ENCODE measurements at places on chromosomes 3 and 15.

- H3K36me3 ChIP-seq: peaks cover 16% of the 10 kb centered on the region
- peak; percentile 9 for DNase-seq
- peaks cover 7% of the 10 kb centered on the region for H3K4me1 ChIP-seq
- H3K27ac ChIP-seq: no peak overlapping the region
These were observed 5.5 kb upstream of the GP5 start for GRCh38 chr3:194404365-194405140.

- no peak for DNase-seq
- H3K36me3 ChIP-seq: no peaks in the 10 kb centered on the region
- H3K4me3 ChIP-seq: no peak overlapping the region
- no peaks in the 10 kb centered on the region for H3K4me1 ChIP-seq
These were observed 219.5 kb downstream of the PLCH1 start for GRCh38 chr3:155525324-155525833.

DNA sequence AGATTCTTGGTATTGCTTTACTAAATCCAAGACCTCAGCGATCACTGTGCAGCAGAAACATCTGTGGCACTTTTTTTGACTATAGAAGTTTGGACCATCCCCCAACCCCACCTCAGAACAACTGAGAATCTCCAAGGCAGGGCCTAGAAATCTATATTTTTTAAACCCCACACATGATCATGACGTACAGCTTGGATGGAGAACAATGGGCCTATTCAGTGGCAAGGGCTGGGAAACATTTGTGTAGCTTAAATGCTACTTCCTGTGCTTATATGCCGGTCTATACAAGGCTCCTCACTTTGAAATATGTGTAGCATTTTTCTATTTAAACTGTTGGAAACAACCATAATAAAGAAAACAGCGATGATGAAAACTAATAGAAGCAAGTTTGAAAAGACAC lies 55.1 kb upstream of the SPRED1 start:
- no peak overlapping the region for H3K27ac ChIP-seq
- no peaks in the 10 kb centered on the region for H3K36me3 ChIP-seq
- no peak for DNase-seq
- no peak overlapping the region for H3K4me3 ChIP-seq

GRCh38 chr3:11185144-11185543 lies 30.9 kb downstream of the HRH1 start:
- peaks cover 17% of the 10 kb centered on the region for H3K4me1 ChIP-seq

DNA sequence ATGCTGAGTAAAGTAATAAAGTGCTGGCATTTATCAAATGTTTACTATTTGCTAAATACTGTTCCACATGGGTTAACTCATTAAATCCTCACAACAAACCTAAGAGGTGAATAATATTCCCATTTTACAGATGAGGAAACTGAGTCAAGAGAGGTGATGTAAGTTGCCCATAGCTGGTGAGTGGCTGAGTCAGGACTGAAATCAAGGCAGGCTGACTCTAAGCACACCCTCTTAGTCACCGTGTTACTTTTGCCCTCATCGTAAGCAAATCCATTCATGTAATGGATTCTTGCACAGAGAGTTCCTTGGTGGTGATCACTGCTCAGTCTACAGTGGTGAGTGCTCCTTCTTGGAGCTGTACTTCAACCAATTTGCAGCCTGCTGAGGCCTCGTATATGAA lies 28.9 kb upstream of the PTX3 start:
- H3K4me3 ChIP-seq: no peak overlapping the region
- no peak for DNase-seq
- H3K27ac ChIP-seq: no peak overlapping the region
- no peaks in the 10 kb centered on the region for H3K4me1 ChIP-seq
- no peaks in the 10 kb centered on the region for H3K27me3 ChIP-seq

GRCh38 chr3:101996832-101997231 lies 147.5 kb downstream of the NFKBIZ start:
- no peak overlapping the region for H3K27ac ChIP-seq
- DNase-seq: no peak
- H3K4me1 ChIP-seq: peaks cover 4% of the 10 kb centered on the region
- no peak overlapping the region for H3K4me3 ChIP-seq
- H3K36me3 ChIP-seq: no peaks in the 10 kb centered on the region
